Testis (tissue), 5 donors: ENCODE measurements at places on chromosomes 7 and 10. TPM values are rescaled to one million over a fixed set of nuclear protein-coding genes. Genes with fewer than 3 reads are reported as not detected.

Gene HOXA6
- polyA plus RNA-seq = 0.37 TPM

Gene NPSR1
- polyA plus RNA-seq = 0.54 TPM

Gene FOXI2
- polyA plus RNA-seq = 0.30 TPM

Gene OR2A12
- not detected for polyA plus RNA-seq

Gene DNAH11
- polyA plus RNA-seq = 4.9 TPM

Gene LGI1
- 2.1 TPM for polyA plus RNA-seq

Gene SH2D4B
- 0.22 TPM for polyA plus RNA-seq

Gene CROT
- 4.5 TPM for polyA plus RNA-seq

Gene CLEC2L
- 1.6 TPM for polyA plus RNA-seq

Gene BRI3
- 167 TPM for polyA plus RNA-seq

Gene NCOA4
- 90.8 TPM for polyA plus RNA-seq

Gene FBXO24
- 112 TPM for polyA plus RNA-seq

Gene PTF1A
- polyA plus RNA-seq = 4.9 TPM

Gene NEBL
- 20.0 TPM for polyA plus RNA-seq

Gene TAS2R41
- not detected for polyA plus RNA-seq

Gene CYP3A4
- polyA plus RNA-seq = 0.34 TPM

Gene GIMAP4
- polyA plus RNA-seq = 13.3 TPM

Gene KCNK18
- polyA plus RNA-seq = 0.66 TPM

Gene PNLIPRP2
- 0.61 TPM for polyA plus RNA-seq

Gene WNT8B
- polyA plus RNA-seq = 0.20 TPM

Gene CYP2C19
- polyA plus RNA-seq = not detected

Gene SBDS
- 92.2 TPM for polyA plus RNA-seq

Gene PPP3CB
- 56.8 TPM for polyA plus RNA-seq

Gene SLIT1
- polyA plus RNA-seq = 4.6 TPM

Gene UPP1
- polyA plus RNA-seq = 13.1 TPM

Gene PLOD3
- polyA plus RNA-seq = 32.1 TPM

Gene GPER1
- polyA plus RNA-seq = 3.5 TPM

Gene RNF148
- 37.6 TPM for polyA plus RNA-seq

Gene KCNIP2
- polyA plus RNA-seq = 5.1 TPM

Gene PON3
- polyA plus RNA-seq = 53.7 TPM

Gene GRIFIN
- not detected for polyA plus RNA-seq
